ENCODE measurements at places on chromosomes 5 and 9.

DNA sequence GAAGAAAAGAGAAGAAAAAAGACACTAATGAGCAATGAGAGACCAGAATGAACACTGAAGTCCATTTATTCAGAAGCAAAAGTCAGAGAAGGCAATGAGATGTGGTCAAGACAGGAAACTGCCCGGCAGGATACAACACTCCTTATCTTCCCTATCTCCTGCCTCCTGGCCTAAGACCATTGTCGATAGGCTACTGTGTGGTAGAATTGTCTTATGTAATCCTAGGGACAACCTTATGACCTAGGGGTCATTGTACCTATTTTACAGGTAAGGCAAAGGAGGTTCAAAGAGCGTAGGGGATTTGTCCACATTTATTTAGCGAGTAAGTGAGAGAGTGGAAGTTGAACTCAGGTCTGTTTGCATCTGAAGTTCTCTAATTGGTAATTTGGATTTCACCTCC lies 63.0 kb upstream of the PTPN3 start:
- DNase-seq, result no peak

- no peak for DNase-seq
These were observed 167.1 kb downstream of the RFK start for GRCh38 chr9:76227156-76227555.

DNA sequence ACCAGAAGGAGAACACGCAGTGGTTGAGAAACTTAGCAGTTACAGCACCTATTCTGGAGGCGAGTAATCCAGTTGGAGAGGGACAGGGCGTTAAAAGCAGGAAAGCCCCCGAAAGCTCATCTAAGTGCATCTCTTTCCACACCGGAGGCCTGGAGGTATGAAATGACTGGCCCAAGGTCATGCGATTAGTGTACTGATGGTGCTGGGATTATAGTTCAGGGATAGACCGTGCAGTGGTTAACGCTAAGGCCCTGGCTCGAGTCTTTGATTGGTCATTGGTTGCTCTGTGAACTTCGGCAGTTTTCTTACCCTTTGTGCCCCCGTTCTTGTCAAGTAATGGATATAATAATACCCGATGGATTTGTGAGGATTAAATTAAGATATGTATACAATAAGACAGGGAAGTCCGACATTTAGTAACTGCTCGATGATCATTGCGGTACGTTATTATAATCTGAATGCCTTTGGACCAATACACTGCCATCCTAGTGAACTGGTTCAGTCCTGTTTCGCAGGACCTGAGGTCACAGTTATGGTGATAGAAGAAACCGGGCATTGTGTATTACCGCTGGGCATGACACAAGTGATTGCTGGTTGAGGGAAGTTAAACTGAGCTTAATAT lies 960 bp downstream of the CANX start:
- peak; percentile 53 for DNase-seq

GRCh38 chr5:6525910-6526309 lies 77.3 kb downstream of the UBE2QL1 start:
- peak; percentile 34 for DNase-seq

- DNase-seq, result no peak
These were observed 205.5 kb upstream of the CDKN2B start for GRCh38 chr9:22214497-22215031.

DNA sequence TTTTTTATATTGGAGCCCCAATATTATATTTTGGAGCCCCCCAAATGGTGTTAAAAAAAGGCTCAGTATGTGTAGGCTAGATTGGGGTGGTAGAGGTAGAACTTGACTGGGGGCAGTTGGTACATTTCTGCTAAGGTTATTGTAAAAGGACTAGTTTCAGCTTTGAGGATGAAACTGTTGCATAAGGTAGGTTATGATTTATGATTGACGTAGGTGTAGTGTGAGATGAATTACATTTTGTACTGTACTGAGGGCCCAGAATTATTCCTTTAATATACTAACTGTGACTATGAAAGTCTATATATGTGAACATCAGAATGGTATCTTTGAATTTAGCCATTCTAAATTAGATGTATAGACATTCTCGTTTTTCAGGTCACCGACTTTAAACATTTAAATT lies 3.6 kb downstream of the RIC1 start:
- no peak for DNase-seq

DNA sequence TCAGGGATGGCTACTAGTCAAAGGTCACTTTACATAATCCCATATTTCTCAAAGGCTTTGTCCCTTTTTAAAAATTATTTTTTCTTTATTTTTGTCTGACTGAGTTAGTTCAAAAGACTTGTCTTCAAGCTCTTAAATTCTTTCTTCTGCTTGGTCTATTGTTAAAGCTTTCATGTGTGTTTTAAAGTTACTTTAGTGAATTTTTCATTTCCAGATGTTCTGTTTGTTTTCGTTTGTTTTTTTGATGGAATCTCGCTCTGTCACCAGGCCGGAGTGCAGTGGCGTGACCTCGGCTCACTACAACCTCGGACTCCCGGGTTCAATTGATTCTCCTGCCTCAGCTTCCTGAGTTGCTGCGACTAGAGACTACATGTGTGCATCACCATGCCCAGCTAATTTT lies 55.0 kb upstream of the SNCAIP start:
- no peak for DNase-seq

- no peak for DNase-seq
These were observed 285.8 kb upstream of the MEF2C start for GRCh38 chr5:89168766-89169165.

DNA sequence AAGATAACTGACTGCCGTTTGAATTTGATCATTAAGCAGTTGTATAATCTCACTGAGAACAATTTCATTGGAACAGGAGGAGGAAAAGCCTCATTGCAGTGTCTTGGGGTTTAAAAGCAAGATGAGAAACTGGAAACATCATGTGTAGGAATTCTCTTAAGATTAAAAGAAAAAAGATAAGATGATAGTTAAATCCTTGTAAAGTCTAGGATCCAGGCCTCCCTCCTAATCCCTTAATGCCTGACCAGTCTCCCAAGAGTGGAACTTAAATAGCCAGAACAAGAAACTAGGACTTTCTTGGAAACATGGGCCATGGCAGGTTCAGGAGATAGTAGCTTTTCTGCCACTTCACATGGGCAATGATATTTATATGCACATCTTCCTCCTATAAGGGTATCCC lies 37.0 kb upstream of the LRRC19 start:
- no peak for DNase-seq

GRCh38 chr5:59575648-59576445 lies 317.7 kb downstream of the PDE4D start:
- no peak for DNase-seq

GRCh38 chr5:39714036-39714698 lies 289.4 kb upstream of the DAB2 start:
- DNase-seq, result peak; percentile 43

Data from AG08396 (cell line).